Stimulated activated CD4-positive, alpha-beta T cell treated with anti-CD3 and anti-CD28 coated beads, Interleukin-4, amount 100 ng/mL, for 4 hours (primary cell): ENCODE measurements at places on chromosomes 13 and 19.

GRCh38 chr13:46202188-46202795, 9.4 kb upstream of the LRRC63 start:
- DNase-seq = no peak

- DNase-seq = peak; percentile 60
These were observed 44.3 kb downstream of the BBC3 start for GRCh38 chr19:47186446-47187334.

- no peak for DNase-seq
These were observed 21.3 kb upstream of the TINCR start for GRCh38 chr19:5588906-5589676.

DNA sequence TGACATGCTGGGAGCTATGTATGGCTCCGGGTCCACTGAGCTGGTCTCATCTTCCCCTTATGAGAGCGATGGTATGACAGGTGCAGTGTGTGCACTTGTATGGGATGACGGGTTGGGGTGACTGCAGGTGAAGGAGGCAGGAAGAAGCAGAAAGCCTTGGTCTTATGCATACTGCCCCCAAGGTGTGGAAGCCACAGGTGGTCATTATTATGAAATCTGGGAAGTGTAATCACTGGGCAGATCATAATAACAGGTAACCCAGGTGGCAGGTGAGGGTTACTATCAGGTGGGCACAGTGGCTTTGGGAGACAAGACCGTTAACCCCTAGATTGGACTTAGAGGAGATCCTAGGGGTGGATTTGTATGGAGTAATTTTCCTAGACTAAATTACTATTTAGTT, 118.0 kb downstream of the RFC3 start:
- DNase-seq = no peak

DNA sequence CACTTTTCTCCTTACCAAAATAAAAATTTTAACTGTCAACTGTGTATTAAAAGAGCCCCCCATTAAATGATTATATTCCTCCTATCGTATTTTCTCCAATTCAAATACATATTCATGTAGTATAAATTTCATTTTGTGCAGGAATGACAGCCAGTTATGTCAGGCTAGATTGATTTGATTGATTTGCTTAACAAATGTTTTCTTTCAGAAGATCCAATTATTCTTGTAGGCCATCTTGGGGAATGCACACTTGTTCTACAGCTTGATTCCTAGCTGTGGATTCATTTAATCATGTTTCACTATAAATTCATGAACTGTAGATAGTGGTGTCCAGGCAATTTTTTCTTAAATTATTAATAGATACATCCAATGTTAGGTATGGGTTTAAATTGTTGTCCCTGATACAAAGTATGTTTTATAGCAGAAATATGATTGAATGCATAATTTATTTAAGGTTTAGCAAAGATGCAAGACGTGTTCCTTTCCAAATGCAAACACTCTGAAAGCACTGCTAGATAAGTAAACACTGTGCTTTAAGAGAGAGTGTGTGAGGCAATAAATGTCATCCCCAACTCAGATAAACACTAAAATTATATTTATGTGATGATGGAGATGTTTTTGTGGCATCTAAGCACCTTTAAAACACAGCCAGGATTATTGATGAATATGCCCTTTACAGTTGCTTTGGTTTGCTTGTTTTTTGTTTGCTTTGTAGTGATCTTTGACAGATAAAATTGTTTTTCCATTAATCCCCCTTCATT, 531.1 kb downstream of the DCT start:
- DNase-seq = no peak

GRCh38 chr19:32265995-32266394, 79.4 kb upstream of the ZNF507 start:
- DNase-seq = no peak

GRCh38 chr19:14473978-14474578, 1.1 kb downstream of the PTGER1 start:
- DNase-seq = no peak

DNA sequence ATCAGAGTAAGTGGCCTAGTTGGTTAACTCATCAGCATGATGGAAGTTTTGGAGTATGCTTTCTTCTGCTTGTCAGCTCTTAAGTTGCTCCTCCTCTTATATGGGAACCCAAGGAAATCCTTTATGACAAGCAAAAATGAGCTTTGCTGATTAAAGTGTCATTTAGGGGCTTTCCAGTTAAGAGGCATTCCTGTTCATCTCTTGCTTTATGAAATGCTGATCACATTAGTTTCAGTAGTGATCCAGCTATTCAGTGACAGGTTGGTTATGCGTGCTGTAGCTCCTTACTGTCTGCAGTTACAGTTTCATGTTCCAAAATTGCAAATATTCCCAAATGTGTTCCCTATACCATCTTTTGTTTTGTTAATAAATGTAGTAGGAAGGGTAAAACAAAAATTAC, 146.6 kb downstream of the CDK8 start:
- no peak for DNase-seq

- no peak for DNase-seq
These were observed 1.7 kb downstream of the KLF5 start for GRCh38 chr13:73060251-73061160.
